ENCODE measurements at places on chromosomes 4 and X. TPM values are rescaled to one million over a fixed set of nuclear protein-coding genes. Genes with fewer than 3 reads are reported as not detected.

The STATH gene
- total RNA-seq, result not detected

The RTL3 gene
- 1.4 TPM for total RNA-seq

The NDST3 gene
- not detected for total RNA-seq

The HTN3 gene
- not detected for total RNA-seq

The ODAPH gene
- total RNA-seq, result not detected

The FAM9B gene
- not detected for total RNA-seq

The SNCA gene
- 14.3 TPM for total RNA-seq

The FAM47A gene
- total RNA-seq, result not detected

The PDE5A gene
- 223 TPM for total RNA-seq

The RAB40AL gene
- total RNA-seq, result 1.4 TPM

Data from thoracic aorta (tissue), 2 donors.